Activated CD4-positive, alpha-beta memory T cell treated with anti-CD3 and anti-CD28 coated beads for 36 hours (primary cell): ENCODE measurements at places on chromosomes 16 and 17. TPM values are rescaled to one million over a fixed set of nuclear protein-coding genes. Genes with fewer than 3 reads are reported as not detected.

DNA sequence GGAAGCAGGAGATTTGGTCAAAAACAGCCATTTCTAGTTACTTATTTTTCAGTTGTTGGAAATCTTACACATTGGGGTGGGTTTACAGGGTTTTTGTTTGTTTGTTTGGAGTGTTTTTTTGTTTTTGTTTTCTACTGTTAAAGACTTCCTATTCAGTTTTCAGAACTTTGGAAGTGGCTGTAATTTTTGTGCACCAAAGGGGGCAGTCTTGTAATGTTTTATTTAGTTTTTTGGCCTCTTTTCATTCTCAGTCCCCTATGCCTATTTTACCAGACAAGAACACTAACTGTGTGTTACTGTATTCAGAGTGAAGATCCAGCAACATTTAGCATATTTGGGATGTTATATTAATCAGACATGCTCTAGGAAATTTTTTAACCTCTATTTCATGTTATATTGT is 20.6 kb downstream of the TPPP3 start:
- no peak for DNase-seq

RILP gene
- total RNA-seq, result 5.8 TPM

IL4R gene
- total RNA-seq, result 146 TPM

TSNAXIP1 gene
- 0.77 TPM for total RNA-seq
